Thoracic aorta (tissue), 2 donors: ENCODE measurements at places on chromosomes 3 and 15. TPM values are rescaled to one million over a fixed set of nuclear protein-coding genes. Genes with fewer than 3 reads are reported as not detected.

ACTC1 gene
- 125 TPM for total RNA-seq

GPR62 gene
- not detected for total RNA-seq

OSBPL10 gene
- 153 TPM for total RNA-seq

ASB7 gene
- total RNA-seq: 12.8 TPM

DNA sequence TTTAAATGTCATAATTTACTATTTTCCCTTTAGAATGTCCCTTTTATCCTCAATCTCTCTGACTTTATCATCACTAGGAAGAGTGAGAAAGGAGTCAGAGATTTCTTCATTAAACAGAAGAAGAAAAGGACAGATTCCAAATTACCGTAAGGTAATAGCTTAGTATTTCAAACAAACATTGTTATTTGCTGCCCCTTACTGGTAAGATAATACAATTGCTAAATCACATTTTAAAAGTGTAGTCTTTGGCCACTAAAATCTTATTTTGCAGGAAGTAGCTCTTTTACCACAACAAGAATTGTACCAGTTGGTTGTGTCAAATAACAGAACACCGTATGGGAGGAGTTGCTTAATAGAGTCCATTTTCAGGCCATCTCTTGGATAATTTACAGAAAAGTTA lies 53.7 kb downstream of the CGGBP1 start:
- no peak for DNase-seq

DNA sequence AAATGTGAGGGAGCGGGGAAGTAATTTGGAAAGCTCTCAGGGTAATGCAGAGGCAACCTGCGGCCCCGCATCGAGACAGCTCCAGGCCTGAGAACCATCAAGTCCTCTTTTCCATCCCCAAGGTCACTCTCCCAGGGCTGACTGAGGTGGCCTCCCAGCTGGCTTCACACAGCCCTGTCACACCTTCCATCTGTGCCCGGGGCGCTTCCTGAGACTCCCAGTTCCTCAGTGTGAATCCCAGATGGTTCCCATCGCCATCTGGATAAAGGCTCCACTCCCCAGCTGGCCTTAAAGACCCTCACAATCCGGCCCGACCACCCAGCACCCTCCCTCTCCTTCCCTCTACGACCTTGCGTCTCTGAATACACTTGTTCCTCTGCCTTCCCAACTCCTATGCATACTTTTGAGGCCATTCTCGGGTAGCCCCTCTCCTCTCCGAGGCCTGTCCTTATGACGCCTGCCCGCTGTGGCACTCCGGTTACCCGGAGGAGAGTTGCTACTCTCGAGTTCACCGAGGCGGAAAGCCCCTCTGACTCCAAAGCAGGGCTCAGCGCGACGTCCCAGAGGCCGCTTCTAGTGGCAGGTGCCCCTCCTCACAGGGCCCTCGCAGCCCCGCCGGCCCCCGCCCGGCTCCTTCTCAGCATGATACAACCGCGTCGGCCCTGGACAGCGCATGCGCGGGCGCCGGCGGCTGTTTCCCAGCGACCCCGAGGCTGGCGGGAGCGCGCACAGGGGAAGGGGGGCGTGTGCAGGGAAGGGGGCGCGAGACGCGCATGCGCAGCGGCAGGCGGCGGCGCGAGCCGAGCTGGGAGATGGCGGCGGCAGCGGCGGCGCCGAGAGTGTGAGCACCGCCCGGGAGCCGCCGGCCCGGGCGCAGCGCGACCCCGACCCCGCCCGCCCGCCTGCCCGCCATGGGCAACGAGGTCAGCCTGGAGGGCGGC lies at the start of gene BSN:
Gene BSN (plus strand): TSS at position 786 of the 941 bp plus-strand sequence. CDS start 126 bp downstream, at position 912.
- DNase-seq: peak; percentile 63

GRCh38 chr15:85318048-85318731 lies 62.2 kb upstream of the AKAP13 start:
- no peak for DNase-seq

DNA sequence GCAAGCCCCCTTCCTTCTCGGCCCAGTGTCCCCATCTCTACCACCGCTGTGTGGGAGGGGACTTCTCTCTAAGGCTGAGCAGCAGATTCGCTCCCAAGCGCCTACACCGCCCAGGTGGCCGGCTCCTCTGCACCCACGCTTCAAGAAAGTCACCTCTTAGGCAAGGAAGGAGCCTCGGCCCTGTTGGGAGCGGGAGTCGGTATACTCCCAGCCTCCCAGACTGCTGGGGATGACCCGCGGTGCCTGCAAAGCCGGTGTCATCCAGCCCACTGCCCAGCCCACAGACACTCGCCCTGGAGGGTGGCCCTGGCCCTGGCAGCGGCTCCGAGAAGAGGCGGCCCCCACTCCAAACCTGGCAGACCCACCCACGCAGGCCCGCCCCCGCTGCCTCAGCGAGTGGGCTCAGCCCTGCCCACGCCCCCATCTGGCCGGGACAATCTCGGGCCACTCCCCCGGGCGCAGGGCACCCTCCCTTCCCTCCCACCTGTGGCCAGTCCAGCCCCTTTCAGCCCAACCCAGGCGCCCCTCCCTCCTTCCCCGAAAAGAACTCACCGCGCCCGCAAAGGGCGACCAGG lies 396 bp downstream of the CHRNB4 start:
- no peak for DNase-seq

- DNase-seq: no peak
Observed at GRCh38 chr3:118714800-118715199, 319.8 kb downstream of the IGSF11 start.

DNA sequence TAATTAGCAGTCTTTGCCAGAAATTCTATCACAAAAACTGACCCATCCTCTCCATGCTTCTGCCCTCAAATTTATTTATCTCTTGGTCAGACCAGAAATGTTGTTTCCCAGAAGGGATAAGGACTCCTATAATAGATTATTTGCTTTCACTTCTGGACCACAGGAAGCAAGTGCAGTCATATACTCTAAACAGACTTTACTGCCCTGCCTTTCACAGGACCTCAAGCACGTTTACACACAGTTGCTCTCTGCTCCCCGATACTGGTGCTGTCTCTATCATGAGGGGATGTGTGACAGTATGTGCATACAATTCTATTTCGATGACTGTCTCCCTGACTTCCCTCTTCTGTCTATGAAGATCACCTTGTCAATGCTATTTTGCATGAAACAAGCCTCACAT lies 205.5 kb upstream of the TGFBR2 start:
- DNase-seq: no peak

DNA sequence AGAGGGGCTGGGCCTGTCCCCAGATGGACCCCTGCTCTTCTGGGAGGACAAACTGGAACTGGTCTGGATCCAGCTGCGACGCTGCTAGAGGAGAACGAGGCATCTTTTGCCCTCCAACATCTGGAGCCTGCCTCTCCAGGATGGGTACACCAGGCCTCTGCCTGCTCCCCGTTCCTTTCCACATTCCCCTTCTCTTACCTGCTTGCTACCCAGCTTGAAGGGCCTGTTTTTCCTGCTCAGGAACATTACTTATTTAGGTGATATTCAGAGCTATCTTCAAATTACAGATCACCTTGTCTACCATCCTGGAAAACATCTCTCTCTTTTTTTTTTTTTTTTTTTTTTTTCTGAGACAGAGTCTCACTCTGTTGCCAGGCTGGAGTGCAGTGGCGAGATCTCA lies 64.0 kb downstream of the CHRD start:
- no peak for DNase-seq

DNA sequence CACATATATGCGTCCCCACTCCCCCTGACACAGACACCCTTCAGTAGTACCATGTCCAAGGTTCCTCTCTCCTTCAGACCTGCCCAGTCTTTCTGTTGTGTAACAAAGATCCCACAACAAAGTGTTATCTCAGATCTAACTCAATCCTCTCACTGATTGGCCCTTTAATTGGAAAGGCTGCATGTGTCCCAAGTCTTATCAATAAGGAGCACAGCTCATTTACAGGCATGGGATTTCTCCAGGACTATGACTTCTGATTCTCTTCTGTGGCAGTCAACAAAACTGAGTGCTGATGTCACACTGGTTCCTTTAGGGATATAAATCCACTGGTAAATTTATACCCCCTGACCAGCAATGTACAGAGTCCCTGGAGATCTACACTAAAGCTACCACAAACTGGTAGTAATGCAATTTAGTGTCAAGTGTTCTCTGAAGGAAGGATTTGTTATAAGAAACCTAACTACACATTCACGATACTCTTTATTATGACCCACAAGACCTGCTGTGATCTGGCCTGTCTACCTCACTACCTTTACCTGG lies 28.1 kb downstream of the CLK3 start:
- DNase-seq: no peak

DNA sequence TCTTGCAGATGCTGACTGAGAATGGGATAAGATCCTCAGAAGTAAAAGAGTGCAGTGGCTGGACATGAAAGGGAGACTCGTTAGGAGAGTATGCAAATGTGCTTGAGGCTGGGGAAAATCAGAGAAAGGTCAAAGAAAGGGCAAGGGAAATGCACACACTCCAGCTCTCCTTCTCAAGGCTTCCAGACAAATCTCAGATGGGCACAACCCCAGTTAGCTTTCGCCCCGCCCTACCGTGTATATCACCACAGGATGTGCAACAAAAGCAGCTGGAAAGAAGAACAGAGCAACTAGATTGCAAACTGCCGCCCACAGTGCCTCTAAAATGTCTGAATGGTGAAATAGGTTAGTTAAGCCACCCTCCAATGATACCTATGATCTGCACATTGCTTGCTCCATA lies 63.9 kb downstream of the CERS3 start:
- DNase-seq: no peak

DNA sequence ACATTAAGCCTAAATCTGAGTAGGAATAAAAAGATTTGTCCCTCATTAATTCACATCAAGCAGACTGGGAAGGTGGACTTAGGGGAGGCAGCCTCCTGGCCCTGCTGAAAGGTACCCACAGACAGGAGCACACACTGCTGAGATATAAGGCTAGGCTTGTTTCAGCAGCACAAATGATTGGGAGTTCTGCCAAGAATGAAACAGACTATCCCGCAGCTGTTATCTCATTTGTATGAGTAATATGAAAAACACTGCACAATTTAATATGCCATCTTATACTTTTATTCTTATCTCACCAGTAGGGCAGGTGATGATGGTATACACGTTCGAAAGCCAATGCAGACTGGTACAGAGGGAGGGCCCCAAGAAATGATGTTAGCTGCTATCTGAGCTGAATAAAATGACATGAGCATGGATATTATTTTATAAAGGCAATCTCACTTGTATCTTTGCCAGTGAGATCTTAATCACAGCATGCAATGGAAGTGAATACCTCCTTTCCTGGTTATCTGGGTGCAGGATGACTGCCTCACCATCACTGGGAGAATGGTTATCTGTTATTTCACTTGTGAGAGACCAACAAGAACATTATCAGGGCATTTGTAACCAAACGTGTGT lies 258.7 kb upstream of the PPP2R3A start:
- DNase-seq: no peak

GRCh38 chr3:64958199-64958843 lies 270.5 kb upstream of the ADAMTS9 start:
- no peak for DNase-seq

DNA sequence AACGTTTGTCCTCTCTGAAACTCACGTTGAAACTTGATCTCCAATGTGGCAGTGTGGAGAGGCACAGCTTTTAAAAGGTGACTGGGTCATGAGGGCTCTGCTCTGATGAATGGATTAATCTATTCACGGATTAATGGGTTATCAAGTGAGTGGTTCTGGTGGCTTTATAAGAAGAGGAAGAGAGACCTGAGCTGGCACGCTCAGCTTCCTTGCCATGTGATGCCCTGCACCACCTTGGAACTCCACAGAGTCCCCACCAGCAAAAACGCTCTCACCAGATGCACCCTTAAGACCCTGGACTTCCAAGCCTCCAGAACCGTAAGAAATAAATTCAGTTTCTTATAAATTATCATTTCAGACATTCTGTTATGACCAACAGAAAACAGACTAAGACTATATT lies 2.6 kb downstream of the PPP1R2 start:
- DNase-seq: no peak

DNA sequence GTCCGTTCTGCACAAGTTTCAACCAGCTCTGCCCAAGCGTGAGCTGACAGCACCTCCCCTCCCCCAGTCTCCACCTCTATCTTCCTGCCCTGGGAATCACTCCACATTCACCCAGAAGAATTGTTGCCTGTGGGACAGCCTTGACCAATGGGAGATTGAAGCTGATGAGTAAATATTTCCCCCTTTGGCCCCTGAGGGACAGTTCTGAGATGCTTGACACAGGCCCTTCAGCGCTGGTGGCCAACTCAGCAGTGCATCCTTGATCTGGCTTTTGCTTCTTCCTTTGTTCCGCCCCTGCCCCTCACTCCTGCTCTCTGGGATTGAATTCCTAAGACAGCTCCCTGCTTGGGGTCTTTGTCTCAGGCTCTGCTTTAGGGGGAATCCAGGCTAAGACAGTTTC lies 13.1 kb upstream of the SKIC8 start:
- no peak for DNase-seq

DNA sequence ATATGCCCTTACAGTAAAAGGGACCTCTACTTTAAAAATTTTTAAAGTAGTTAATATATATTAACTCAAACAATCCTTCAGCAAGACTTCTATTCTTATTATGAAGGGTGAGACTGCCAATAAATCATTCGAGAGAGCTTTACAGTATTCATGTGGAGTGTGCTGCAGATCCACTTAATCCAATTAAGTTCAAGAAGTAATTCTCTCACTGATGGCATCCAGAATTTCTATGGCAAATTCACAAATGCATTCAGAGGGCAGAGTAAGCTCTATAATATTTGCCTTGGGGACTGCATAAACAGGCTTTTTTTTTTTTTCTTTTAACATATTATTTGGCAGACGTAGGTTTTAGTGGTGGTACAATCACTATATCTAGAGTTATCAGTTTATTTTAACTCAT lies 692.0 kb downstream of the NLGN1 start:
- no peak for DNase-seq

GRCh38 chr15:73258271-73259108 lies 110.3 kb downstream of the HCN4 start:
- no peak for DNase-seq

- no peak for DNase-seq
Observed at GRCh38 chr3:107938143-107938542, 152.7 kb downstream of the CD47 start.

GRCh38 chr3:147937341-147937740 lies 528.2 kb downstream of the ZIC1 start:
- DNase-seq: no peak

DNA sequence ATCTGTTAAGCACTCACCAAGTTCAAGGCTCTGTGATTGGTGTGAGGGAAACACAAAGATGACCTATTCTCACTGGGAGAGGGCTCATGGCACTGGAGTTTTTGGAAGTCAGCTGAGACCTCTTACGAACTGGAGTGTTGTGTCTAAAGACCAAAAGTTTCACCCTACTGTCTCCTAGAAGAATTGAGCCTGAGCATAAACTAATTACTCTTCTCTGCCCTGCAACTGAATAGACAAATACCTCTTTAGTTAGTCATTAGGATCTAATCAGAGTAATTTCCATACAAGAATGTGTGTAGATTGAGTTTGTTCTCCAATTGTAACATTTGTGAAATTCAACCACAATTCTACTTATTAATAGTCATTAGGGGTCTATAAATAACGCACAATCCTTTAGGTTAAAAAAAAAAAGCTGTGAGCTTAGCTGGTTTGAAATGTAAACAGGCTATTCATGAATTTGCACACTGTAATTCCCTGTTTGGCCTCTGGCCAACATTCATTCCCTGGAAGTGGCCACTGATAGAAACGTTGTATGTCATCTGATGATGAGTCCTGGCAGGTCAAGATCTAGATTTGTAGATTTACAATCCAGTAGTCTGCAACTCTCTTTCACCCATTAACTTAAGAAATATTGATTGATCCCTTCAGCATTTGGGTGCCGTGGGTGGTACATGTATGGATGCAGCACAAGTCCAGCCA lies 76.8 kb upstream of the SOX14 start:
- DNase-seq: no peak

GRCh38 chr3:143135150-143135549 lies 15.6 kb downstream of the CHST2 start:
- no peak for DNase-seq
